ENCODE measurements at places on chromosomes 3 and 15.

GRCh38 chr3:20798666-20799065, 612.7 kb upstream of the SGO1 start:
- no peak for DNase-seq

DNA sequence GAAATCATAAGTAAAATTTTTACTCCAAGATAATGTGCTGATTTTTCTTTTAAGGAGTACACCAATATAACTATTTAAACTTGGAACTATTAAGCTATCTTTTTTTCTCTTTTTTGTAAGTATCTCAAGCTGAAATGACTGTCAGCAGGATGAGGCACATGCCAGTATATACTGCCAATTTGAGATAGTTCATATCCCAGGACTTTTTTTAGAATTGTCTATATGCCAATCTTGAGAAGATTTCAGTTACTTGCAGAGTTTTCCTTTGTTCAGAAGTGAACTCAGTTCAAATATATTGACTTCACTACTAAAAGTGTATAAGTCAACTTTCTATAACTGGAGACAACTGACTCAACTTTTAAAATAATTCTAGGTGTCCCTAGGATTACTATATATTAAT, 181.7 kb upstream of the ZNF717 start:
- no peak for DNase-seq

DNA sequence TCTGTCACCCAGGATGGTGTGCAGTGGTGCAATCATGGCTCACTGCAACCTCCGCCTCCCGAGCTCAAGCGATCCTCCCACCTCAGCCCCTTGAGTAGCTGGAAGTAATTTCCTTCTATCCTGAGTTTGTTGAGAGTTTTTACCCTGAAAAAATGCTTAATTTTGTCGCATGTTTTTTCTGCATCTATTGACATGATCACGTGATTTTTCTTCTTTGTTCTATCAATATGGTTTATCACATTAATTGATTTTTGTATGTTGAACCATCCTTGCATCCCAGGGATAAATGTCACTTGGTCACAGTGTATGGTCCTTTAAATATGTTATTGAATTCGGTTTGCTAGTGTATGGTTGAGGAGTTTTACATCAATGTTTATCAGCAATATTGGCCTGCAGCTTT, 11.9 kb upstream of the OR5K4 start:
- DNase-seq = no peak

GRCh38 chr3:62833538-62833937, 41.7 kb downstream of the CADPS start:
- no peak for DNase-seq

DNA sequence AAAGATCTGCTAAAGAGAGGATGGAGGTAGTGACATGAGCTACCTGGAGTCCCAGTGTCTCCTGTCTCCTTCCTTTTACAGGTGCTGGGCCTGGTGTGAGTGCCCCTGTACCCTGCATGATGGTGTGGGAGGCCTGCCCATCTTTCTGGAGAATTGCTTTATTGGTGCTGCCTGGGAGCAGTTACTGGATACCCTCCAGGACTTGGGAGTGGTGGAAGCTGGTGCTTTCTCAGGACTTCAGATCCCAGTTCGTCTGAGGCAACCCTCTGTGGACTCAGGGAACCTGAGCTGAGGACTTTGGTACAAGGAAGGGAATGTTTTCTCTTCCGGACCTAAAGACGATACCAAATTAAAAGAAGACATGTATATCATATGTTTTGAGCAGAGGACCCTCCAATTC, 18.3 kb upstream of the NUDT16 start:
- no peak for DNase-seq

GRCh38 chr3:51799879-51800749, 21.1 kb upstream of the IQCF6 start:
- no peak for DNase-seq

- no peak for DNase-seq
Measured at GRCh38 chr3:46763178-46763577, 45.5 kb upstream of the PRSS50 start.

DNA sequence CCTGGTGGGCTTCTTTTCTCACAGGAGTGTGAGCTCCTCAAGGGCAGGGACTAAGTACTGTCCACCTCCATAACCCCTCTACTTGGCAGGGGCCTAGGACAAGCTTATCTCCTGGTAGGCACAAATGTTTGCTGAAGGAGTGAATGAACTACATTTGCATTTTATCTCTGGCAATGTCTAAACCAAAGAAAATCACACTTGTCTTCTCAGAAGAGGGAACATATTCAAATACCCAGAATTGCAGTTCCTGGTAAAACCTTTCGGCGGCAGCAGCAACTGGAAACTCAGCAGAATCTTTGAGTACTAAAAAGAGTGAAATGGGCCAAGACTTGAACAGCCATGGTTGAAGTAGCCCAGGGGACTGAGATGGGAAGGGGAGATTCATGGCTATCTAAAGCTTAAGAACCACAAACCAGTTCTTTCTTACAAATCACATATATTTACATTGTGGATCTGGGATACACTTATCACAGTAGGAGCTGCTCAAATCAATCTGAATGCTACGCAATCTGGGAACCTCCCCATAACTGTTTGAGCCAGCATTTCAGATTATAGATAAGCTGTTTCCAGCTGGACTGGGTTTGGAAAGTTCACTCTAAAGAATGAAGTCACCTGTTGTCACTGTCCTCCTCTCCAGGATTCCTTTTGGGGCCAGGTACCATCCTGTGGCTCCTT, 18.7 kb upstream of the PTPN9 start:
- DNase-seq = no peak

- DNase-seq = no peak
Measured at GRCh38 chr15:56971571-56971970, 53.1 kb downstream of the TCF12 start.

- no peak for DNase-seq
Measured at GRCh38 chr15:68333775-68334470, 56.4 kb downstream of the FEM1B start.

DNA sequence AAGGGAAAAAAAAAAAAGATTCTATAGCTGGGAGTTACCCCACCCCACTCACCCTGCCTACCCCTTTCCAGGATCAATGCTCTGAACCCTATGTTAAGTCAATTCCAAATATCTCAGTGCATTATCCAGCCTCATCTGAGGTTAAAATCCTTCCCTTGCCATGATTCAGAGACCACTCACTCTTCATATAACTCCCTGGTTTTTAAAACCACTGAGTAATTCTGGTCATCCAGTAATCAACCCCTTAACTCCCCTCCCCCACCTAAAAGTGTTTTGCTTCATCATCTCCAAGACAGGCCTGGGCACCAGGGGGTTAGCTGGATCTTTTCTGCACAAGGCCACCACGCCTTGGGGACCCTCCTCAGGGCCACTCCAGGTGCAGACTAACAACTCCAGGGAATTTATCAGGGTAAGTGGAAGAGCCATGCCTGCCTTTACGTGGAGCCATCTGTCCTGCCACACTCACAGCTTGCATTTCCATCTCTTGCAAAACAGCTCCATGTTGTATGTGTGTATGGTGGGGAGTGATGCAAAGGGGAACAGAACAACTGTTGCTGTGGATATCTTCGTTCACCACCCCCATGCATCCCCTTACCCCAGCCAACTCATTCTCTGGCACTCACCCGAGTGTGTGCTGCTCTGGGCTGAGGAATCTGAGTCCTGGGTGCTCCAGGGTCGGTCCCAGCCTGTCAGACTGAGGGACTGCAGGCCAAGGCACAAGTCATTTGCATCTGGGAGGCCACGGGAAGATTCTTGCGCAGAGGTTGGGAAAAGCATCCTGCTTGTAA, 30.7 kb upstream of the RPS17 start:
- no peak for DNase-seq

DNA sequence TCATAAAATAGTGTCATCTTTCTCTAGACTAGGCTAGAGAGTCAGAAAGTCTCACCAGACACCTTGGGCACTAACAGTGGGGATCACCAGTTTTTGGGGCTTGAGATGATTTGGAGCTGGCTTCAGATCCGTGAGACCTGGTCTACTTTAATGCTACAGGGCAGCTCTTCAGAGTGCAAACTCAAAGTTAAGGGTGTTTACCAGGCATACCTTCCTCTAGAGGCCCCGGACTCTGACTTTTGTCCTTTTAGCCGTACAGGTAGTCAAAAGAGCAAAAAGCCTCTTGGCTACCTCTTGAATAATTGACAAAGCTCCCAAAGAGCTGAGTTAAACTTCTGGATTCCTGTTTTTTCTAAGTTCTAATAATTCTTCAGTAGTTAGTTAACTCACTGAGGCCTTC, 41.4 kb upstream of the CCR4 start:
- no peak for DNase-seq

DNA sequence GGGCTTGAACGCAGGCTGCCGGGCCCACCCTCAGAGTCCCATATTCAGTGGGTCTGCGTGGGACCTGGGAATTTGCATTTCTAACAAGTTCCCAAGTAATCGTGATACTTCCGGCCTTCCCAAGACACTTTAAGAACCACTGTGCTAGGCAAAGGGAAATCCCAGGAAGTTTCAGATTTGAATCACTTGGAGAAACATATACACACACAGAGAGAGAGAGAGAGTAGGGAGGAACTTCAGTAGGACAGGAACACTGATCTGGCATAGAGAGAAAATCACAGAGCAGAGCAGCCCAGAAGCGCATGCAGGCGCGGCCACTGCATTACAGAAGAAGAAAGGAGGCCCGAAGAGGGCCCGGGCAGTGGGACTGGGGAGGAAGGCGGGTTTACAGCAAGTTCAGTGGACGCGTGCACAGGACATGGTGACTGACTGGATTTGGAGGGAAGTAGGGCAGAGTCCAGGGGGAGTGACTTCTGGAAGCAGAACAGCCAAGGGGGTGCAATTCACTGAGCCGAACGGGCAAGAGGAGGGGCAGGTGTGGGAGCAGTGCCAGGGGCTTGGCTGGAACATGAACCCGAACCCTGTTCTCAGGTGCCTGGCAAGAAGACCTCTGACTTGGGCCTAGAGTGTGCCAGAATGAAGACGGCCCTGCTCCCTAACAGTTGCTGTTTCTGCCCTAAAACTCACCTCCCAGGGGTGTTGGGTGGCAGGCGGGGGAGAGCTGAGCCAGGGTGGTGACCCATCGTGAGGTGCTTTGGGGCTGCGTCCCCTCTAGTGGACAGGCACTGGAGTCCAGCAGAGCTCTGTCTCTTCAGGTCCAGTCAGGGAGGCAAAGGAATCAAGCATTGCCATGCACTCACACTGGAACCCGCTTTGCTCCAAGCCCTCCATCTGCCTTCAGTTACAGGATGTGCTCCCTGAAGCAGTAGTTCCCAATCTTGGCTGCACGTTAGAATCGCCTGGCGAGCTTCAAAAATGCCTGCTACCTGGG, 101.3 kb upstream of the HES1 start:
- DNase-seq = no peak

DNA sequence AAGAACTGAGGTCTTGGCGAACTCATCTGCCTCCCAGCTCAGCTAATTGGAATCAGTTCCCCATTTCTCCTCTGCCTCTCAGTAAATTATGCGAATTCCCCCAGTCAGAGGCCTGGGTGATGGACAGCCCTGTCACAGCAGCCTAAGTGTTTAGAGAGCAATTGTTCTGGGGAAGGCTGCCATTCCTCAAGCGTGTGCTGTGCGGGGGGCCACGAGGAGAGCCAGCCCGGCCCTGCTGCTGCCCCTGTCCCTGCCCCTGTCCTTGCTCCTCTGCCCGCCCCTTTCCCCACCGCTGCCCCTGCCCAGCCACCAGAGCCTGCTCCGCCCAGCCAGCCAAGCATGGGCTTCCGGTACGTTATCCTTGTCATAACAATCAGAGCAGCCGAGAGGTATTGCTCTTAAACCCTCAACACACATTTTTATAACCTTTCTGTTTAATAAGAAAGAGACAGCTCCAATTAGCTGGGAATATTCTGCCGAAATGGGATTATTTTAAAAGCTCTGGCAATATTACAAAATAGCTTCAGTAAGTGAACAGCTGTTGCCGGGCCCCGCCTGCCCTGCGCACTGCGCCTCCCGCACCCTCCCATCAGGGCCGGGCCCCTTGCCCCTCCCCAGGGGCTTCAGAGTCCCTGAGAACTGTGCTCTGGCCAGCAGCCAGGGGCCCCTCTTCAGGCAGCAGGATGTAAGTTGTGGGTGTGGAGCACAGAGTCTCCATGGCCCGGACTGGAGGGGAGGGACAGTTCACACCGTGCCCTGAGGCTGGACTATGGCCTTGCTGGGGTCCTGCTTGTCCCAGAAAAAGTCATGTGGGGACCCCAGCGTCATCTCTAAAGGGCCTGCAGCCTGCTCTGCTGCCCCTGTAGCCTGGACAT, 12.4 kb upstream of the CACNA2D2 start:
- no peak for DNase-seq

DNA sequence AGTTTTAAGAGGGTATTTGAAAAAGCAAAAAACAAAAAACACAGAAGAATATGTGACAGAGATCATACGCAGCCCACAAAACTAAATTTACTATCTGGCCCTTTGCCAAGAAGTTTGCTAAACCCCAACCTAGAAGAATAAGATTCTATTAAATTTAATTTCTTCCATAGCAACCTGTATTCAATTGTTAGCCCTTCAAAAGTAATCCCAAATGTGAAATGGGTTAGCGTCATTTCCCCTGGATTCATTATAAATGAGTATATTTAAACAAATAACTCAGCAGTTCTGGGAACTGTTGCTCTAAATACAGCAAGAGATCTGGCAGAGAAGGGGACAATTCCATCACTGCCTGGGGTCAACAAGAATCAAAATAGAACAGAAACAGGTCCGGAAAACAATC, 56.8 kb downstream of the CERS3 start:
- no peak for DNase-seq

- DNase-seq = no peak
Measured at GRCh38 chr3:29410220-29410619, 129.3 kb downstream of the RBMS3 start.

GRCh38 chr3:13325892-13326443, 94.2 kb downstream of the NUP210 start:
- no peak for DNase-seq

DNA sequence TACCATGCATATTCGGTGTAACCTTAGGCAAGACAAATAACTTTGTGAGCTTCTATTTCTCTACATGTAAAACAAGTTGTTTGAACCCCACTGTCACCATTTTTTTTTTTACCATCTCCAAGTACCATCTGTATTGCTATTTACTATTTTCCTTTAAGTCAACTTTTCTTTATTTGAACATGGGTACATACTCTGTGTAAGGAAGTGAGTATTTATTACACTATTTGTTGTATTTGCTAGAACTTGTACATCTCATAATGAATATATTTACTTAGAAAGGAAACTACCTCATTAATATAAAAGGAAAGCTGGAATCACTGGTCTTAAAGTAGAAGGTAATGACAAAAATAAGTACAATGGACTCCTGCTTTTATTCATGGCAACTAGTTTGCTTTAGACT, 69.9 kb downstream of the WNT5A start:
- no peak for DNase-seq

DNA sequence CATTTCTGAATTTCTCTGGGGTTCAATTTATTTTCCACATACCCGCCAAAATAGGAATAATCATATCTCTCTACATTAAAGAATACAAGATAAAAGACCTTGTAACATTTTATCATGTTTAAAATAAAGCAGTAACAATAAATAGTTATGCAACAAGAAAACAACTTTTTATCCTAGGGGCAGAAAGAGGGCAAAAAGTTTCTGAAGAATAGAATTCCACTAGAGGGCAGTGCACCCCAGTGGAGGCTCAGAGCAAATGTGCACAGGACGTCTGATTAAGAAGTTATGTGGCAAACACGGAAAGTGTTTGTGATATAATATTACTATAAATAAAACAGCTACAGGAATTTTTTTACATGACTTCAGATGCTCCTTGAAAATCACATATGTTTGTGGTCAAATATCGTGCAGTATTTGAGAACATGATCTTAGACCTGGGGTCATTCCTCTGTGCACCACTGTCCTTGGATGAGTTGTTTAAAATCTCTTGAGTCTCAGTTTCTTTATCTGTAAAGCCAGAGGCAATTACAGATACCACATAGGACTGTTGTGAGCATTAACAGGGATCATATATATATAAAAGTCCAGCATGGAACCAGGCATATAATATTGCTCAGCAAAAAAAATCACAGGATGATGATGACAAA, 13.2 kb upstream of the PIK3R4 start:
- DNase-seq = no peak

GRCh38 chr3:58784425-58784824, 117.9 kb upstream of the FAM3D start:
- DNase-seq = no peak

Measured in cortex of kidney (tissue), 1 donor.